ENCODE measurements at places on chromosomes 3 and 15.

GRCh38 chr3:196287090-196287439 is 461 bp downstream of the PCYT1A start:
- DNase-seq = no peak

- DNase-seq = no peak
Measured at GRCh38 chr15:59443341-59444072, 5.5 kb downstream of the FAM81A start.

DNA sequence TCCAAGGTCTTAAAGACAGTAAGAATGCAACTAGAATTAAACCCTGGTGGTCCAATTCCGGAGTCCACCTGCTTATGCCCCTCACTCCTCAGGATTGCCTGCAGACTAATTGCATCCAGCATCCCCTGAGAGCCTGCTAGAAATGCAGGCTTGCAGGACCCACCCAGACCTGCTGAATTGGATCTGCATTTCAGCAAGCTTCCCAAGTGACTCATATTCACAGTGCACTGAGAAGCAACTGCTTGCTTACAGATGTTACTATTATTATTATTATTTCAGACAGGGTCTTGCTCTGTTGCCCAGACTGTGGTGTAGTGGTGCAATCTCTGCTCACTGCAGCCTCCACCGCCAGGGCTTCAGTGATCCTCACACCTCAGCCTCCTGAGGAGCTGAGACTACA is 83.5 kb upstream of the VGLL4 start:
- no peak for DNase-seq

DNA sequence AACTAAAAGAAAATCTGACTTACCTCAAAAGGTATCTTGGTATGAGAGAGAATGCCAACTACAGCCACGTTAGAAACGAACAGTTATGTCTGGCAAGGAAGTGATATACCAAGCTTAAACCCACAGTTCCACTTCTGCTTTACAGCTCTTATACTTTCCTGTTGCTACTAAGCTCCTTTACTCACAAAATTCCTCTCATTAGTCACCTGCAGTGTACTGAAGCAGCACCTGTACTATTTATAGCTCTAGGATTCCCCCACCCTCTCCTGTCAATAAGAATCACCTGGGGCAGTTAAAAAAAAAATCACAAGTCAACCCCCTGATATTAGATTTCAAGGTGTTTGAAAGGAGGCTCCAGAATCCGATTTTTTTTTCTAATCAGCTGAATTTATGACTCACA is 2.9 kb upstream of the TMEM266 start:
- no peak for DNase-seq

DNA sequence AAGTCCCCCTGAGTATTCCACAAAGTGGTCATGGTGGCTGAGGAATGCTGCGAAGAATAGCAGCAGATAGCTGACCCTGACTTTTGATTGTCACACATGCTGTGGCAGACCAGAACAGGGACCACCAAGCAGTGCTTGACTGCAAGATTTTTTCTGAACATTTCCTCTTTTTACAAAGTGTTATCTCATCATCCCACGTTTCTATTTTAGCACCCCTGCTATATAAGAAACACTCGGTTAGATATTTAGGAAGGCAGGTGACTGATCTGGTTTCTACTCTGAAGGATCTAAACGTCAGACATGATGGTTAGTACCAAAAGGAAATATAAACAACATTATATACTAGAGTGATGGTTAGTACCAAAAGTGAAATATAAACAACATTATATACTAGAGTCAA is 9.1 kb downstream of the SLC25A26 start:
- DNase-seq = no peak

- DNase-seq = no peak
Measured at GRCh38 chr3:102302020-102302419, 132.8 kb upstream of the ZPLD1 start.
